ENCODE measurements at places on chromosomes 2 and 18.

GRCh38 chr2:163849756-163850435 is 114.1 kb upstream of the FIGN start:
- no peak for DNase-seq

DNA sequence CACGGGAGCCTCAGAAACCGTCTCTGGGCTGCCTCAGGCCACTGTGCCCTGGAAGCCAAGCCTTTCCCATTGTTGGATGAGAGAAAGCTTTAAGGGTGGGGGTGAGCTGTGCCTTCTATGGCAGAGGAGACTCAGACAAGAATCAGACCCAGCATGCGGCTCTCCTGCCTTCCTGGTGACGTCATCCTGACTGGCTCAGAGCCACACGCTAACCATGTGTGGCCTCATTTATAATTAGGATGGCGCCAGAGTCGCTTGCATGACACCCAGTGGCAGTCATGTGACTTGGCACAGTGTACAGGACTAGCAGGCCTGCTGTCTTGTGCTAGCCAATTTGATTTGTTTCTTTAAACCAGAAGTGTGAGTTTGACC is 99.1 kb downstream of the SH3BP4 start:
- DNase-seq: peak; percentile 94

DNA sequence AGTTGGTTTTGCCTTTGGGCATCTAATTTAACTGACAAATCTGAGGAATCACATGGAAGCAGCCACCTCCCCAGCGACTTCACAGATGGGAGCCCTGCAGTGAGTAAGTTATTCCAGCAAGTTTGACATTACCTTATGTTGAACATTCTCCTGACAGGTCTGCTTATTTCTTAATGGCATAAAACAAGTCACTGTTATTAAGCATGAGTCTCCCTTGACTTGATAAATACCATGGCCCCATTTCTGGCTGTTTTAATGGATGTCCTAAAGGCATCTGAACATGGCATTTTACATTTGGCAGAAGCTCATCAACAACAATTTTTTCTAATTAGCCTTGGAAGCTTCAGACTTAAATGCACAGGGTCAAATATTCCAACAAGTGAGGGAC is 92.6 kb upstream of the CREB1 start:
- DNase-seq: no peak

DNA sequence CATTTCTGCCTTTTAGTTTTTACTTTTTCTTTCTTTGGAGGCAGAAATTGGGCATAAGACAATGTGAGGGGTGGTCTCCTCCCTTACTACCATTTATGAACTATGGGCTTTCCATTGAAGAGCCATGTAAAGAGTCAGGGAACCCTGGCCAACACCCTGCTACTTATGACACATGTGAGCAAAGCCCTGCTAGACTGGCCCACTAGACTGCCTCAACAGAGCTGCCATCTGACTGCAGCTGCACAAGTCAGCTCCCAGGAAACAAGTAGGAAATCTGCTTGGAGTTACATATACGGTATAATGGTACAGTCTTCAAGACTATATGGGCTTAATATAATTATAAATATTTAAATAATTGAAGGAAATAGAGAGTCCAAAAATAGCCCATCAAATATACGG is 816.8 kb downstream of the TRIB2 start:
- DNase-seq: no peak

GRCh38 chr18:7817575-7818230 is 250.6 kb downstream of the PTPRM start:
- DNase-seq: peak; percentile 15

GRCh38 chr2:3522961-3523421 is 3.7 kb upstream of the ADI1 start:
- peak; percentile 39 for DNase-seq

- no peak for DNase-seq
These were observed 139.4 kb downstream of the NCK2 start for GRCh38 chr2:105883911-105884694.

GRCh38 chr18:73563901-73564472 is 583.6 kb downstream of the FBXO15 start:
- DNase-seq: no peak

DNA sequence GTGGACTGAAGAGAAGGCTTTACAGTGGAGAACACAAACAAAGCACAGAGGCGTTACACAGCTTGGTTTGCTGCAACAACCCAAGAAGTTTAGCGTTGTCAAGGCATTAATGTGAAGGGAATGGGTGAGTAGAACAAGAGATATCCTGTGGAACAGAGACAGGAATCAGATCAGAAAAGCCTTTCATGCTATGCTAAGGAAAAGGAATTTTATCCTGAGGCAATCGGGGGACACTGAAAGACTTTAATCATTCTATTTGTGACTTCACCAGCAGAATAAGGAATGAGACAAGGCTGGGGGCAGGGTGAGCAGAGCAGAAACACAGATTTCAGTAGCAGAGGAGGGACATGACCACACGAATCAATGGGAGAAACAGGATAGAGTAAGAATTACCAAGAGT is 600.7 kb downstream of the IRS1 start:
- DNase-seq: no peak

DNA sequence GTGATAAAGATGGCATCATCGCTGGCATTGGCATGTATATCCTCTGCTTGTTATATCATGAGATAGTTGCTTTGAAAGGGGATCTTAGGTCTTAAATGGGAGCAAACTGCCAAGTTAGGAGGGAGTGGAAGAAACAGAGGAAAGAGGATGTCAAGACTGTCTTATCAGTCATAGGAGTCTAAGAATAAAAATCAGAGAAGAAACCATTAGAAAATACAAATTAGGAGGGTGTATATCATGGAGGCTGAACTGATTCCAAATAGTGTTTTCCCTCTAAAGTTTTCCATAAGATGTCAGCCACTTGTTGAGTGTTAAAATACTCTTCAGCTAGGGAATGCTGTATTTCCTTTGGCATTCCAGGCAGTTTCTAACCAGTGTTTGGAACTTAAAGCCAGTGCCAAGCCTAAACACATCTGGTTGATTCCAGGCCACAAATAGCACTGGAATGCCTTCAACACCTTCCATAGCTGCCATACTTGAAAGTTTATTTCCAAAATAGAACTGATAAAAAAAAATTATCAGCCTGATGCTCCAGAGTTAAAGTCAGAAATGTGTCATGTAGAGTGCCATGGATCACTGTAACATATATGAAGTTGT is 129.4 kb downstream of the ZEB2 start:
- no peak for DNase-seq

- DNase-seq: no peak
These were observed 290.5 kb downstream of the CLIP4 start for GRCh38 chr2:29405707-29406106.

GRCh38 chr2:44171018-44171417 is 2.3 kb downstream of the PPM1B start:
- peak; percentile 45 for DNase-seq

GRCh38 chr18:80233201-80233835 is 14.0 kb downstream of the PARD6G start:
- DNase-seq: no peak

DNA sequence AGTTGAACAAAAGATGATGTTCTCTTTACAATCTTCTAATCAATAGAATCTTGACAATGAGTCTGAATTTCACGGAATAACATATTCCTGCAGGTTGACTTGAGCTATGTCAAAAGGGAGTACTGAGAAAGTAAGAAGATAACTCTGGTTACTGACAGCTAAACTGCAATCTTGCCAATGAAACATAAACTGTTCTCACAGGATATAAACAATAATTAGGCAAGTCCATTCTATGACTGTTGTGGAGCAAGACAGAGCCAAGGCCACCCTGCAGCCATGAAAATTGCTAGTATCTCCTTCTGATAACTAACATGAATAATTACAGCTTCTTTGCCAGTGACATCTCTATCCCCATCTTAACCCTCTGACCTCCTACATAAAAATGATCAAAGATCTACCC is 6.3 kb upstream of the RPRD1A start:
- DNase-seq: no peak

DNA sequence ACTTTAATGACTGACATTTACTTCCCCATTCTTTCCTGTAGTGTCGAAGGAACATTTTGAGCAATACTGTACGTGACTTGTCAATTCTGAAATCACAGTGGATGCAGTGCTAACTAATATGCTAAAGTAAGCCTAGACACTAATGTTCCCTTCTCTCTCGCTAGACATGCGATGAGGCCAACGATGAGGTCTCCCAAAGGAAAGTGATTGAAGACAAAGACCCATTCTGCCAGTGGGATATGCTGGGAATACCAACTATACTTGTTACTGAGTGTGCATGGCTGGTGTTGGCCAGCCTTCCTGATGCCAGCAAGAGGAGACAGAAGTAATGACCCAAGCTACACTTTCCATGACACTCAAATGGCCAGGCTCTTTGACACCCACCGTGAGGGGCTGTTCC is 2.5 kb upstream of the SERPINE2 start:
- no peak for DNase-seq

DNA sequence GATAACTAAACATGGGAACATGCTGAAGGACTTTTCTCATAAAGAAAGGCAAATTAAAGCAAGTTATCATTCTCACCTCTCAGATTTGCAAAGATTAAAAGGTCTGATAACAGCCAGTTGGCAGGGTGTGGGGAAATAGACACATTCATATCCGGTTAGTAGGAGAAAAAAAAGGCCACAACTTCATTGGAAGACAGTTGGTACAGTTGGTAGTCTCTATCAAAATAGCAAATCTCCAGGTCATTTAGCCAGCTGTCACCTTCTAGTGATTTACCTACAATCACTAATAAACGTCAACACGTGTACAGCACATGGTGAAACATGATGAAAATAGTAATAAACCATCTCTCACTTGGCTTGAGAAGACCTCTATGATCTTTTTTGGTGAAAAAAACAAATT is 16.6 kb downstream of the INPP5D start:
- DNase-seq: no peak

DNA sequence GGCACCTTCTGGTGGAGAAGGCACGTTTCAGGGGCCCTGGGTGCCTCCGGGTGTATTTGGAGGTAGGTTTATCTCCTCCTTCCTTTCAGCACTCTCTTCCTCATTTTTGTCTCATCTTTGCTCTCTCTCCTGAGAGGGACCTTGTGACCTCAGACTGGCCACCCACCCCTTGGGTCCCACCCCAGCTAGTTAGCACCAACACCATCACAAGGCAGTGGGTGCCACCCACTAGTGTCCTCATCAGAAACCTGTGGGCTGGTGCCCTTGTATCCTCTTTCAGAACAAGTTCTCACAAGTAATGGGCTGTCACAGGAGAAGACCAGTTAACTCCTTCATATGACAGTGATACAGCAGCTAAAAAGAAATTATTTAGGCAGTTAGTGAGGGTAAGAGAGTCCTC is 196.4 kb downstream of the UXS1 start:
- no peak for DNase-seq

GRCh38 chr2:168097431-168097830 is 150.0 kb downstream of the STK39 start:
- DNase-seq: no peak

GRCh38 chr2:111029181-111029927 is 91.4 kb upstream of the BCL2L11 start:
- no peak for DNase-seq

DNA sequence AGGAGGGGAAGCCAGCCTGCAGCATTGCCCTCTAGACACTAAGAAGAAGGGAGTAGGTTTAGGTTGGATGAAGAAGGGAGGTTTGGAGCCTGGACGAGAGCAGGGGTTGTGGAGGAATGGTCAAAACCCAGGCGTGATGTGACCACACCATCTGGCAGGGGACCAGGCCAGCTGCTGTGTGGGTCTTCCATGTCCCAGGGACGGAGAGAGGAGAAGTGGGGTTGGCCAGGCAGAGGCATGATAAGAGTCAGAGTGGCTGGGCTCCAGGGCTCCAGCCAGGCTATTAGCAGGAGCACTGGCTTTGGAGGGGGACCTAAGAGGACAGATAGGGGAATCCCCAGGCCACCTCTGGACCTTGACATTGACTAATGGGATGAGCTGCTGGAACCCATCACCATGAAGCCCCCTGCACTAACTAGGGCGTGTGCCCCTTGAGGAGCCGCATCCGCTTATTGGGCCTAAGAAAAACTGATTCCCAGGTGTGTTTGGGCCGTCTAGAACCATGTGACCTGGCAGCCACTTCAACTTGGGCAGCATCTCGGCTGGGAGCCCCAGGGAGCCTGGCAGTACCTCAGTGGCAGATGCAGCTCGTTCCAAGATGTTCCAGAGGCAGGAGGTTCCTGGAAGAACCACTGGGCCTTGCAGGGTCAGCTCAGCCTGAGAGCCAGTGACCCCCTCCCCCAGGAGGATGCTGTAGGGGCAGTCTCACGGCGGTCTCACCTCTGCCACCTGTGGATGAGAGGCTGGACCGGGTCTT is 235.1 kb downstream of the AGAP1 start:
- DNase-seq: no peak

- DNase-seq: no peak
These were observed 152.6 kb downstream of the IKZF2 start for GRCh38 chr2:212998626-212999359.

DNA sequence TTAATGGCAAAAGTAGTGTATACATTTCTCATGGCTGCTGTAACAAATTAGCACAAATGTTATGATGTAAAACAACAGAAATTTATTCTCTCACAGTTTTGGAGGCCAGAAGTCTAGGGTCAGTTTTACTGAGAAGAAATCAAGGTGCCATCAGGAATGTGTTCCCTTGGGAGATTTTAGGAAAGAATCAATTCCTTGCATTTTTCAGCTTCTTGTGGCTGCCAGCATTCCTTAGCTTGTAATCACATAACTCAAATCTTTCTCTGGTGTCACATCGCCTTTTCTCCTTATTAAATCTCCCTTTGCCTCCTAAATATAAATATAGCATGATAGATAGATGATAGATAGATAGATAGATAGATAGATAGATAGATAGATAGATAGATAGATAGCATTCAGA is 307.0 kb upstream of the REG3G start:
- DNase-seq: no peak

GRCh38 chr18:13100942-13101658 is 109.9 kb downstream of the CEP192 start:
- DNase-seq: no peak

- DNase-seq: no peak
These were observed 23.2 kb downstream of the ACOXL start for GRCh38 chr2:110755491-110756078.

DNA sequence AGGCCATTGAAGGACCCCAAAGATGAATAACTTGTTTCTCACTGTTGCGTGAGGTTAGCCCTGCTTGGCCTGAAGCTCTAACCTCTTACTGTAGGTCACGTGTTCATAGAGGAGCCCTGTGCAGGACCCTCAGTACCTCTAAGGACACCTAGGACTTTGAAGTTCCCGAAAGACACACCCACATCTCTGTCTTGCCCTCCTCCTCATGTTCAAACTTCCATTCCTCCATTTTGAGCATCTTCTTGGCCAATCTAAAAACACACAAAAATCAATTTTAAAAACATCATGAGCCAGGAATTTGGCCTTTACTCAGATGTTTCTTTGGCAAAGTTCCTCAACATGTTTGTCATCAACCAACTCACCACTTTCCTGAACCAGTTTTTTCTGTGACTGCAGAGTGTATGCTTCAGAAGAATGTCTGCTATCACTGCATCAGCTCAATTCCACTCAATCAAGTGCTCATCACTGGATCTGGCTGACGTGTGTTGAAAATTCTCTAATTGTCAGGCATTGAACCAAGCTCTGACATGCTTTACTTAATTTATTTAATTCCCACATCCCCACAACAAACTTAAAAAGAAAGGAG is 101.6 kb downstream of the AP1S3 start:
- peak; percentile 94 for DNase-seq
